ENCODE measurements at places on chromosomes 5 and 9. TPM values are rescaled to one million over a fixed set of nuclear protein-coding genes. Genes with fewer than 3 reads are reported as not detected.

SSNA1 gene
- total RNA-seq, result 50.1 TPM

MEIKIN gene
- total RNA-seq, result not detected

C9orf50 gene
- not detected for total RNA-seq

DRD1 gene
- total RNA-seq, result not detected

IL7R gene
- 0.34 TPM for total RNA-seq

FGFR4 gene
- total RNA-seq, result 1.9 TPM

KCNV2 gene
- not detected for total RNA-seq
